ENCODE measurements at places on chromosomes 11 and 22.

- no peak for DNase-seq
These were observed 74.5 kb upstream of the NCAM1 start for GRCh38 chr11:112886434-112887370.

DNA sequence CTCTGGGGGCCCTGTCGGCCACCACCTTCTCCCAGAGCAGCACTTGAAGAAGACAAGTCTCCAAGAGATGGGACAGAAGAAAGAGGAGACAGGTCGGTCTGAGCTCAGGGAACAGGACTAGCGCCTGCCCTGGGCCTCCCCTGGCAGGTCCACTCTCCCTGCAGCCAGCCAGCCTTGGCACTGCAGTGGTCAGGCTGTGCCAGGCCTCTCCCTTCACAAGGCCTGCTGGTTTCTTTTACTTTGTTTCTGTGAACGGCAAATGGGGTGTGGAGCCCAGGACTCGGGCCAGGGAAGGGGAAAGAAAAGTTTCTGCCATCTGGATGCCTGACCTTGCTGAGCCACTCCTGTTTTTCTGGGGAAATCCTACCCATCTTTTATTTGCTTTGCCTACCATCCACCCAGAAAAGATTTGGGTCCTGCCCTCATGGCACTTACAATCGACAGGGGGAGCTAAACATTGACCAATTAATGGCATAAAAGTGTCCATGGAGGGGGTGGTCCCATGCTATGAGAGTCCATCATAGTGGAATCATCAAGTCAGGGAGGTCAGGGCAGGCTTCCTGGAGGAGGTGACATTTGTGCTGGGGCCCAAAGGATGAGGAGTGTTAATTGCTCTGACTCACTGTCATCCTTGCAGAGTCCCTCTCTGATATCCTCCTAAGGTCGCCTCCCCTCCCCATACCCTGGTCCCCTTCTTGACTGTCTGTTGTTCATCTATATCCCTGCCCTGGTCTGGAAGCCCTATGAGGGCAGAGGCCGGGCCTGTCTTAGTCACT, 65.2 kb downstream of the NFAM1 start:
- no peak for DNase-seq

- peak; percentile 82 for DNase-seq
These were observed 43.0 kb upstream of the USP47 start for GRCh38 chr11:11798586-11799438.

DNA sequence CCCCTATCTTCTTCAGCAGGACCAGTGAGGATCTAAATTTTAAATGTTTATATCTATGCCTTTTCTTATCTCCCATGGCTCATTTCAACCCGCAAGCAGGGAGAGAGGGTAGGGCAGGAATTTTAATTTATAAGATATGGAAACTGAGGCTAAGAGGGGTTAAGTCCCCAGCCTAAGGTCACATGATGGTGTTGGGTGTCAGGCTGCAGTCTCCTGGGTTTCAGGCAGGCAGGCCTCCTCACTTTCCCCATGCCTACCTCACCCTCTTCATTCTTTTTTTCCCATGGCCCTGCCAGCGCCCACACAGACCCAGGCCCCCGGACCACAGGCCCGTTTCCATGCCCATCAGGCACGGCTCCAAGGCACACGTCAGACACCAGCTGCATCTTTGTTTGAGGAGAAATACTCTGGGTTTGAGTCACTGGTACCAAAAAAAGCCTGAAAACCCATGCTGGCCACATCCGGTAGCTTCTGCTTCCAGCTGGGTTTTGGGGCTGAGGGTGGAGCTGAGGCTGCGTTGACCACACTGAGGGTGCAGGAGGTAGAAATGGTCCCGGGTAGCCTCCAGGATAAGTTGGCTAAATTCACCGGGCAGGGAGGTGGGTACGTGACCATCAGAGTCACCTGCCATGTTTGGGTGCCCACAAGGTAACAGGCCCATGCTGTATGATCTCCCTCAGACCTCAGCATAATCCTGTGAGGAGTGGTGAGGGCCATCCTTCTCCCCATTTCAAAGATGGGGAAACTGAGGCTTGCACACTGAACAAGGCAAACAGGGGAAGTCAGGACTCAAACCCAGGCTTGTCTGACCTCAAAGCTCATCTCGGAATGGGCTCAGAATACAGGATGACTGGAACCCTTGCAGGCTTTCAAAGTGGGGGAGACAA, 7.5 kb downstream of the CRYBB1 start:
- peak; percentile 96 for DNase-seq

- DNase-seq = no peak
These were observed 656.0 kb upstream of the LUZP2 start for GRCh38 chr11:23840872-23841271.

- no peak for DNase-seq
These were observed 11.3 kb downstream of the PHLDA2 start for GRCh38 chr11:2917842-2918490.

DNA sequence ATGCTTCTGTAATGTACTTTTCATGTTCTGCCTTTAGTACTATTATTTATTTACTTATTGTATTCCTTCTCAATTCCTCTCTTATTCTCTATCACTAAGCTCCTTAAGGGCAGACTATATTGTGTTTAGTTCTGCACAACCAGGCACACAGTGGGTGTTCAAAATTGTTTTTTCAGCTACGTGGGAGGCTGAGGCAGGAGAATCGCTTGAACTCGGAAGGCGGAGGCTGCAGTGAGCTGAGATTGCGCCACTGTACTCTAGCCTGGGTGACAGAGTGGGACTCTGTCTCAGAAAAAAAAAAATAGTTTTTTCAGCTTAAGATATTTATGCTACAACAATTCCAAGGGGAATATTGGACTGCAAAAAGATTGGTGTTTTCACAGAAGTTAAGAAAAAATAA, 17.4 kb upstream of the DDX17 start:
- DNase-seq = no peak

DNA sequence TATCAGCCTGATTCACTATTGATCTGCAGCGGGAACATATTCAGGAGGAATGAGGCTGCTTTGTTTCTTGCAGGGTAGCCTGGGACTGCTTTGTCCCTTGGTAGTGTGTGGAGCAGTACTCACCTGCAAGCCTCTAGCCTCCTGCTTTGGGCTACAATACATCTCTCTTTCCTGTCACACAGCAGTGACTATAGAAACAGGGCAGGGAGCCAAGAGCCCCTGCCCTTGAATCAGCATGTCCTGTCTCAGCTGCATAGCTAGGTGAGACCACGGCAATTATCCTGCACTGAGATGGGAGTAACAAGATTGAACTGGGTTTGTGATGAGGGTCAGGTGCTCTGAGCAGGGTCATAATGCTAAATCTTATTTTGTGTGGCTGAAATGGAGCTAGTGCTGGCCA, 191.9 kb downstream of the NELL1 start:
- DNase-seq = no peak

- no peak for DNase-seq
These were observed 129.1 kb downstream of the DCDC1 start for GRCh38 chr11:31240340-31240904.

GRCh38 chr11:43419460-43419859, 60.7 kb downstream of the TTC17 start:
- DNase-seq = peak; percentile 52

DNA sequence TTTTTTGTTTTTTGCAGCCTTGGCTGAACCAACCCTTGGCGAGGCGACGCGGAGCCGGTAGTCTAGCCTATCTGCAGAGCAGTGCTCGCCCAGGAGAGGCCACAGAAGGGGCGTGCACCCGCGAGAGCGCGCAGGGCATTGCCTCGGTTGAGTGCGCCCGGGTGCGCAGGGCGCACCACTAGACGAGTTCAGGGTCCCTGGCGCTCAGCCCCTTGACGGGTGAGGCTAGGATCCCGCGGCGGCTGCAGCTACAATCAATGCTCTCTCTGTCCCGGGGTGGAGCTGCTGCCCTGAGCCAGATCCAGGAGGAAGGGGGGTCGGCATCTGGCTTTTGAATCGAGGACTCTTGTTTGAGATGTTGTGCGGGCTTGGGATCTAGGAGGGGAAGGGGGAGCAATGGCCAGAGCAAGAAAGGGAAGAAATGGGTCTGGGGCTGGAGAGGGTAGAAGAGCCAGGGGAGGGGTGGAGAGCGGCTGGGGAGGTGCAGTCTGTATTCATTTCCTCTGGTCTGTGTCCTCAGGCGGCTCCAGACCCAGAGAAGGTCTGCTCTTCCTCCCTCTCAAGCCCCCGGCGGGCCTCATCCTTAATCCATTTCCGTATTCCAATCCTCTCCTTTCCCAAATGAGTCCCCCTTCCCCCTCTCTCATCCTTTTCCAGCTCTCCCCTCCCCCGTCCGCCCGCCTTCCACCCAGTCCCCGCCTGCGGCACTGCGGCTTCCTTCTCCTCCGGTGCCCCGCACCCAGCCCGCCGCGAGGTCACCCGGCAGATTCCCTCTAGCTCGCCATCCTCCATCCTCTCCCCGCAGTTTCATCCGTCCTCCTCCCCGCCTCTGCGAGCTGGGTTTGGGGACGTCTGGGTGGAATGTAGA, 797 bp downstream of the THY1 start:
- peak; percentile 40 for DNase-seq

Data from AG08395 (cell line).